ENCODE measurements at places on chromosomes 5 and 9.

GRCh38 chr5:122121479-122122465, 7.6 kb upstream of the ZNF474 start:
- no peak for DNase-seq

DNA sequence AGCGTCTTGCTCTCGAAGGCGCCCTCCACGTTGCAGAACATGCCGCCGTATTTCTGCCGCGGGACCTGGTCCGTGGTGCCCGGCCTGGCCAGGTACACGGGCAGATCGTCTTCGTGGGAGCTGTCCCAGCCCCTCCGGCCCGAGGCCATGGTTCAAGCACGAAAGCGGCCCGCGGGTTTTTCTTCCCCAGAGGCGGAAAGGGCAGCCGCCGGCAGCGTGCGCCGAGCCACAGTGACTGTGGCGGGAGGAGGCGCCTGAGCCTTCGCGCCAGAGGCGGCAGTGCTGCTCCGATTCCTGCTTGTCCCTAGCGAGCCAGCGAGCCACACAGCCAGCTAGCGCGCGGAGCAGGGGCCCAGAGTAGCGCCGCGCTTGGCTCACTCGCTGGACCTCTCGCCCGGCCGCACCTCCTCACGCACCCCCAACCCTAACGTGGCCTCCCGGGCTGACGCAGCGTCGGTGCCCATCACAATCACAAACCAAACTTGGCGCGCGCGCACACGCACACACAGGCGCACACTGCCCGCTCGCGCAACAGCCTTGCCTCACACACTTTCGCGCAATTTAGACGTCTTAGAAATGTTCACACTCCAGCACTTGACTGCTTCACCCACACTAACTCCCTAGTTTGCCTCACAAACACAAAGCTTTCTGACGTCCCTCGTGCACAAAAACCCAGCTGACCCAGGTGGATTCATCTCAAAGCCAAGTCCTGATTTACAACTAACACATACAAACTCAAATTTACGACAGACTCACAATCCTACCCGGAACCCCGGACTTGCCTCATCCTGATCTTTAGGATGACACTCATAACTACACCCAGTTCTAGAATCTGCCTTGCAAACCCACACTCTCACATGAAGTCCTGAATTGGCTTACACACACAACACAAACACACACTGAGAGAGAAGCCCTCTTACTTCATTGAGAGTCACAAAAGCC, at the start of gene DPYSL3:
Gene DPYSL3, minus strand, starts transcription at position 359 of the 942 bp plus-strand sequence. Its CDS starts 210 bp downstream, at position 149.
- DNase-seq = no peak

DNA sequence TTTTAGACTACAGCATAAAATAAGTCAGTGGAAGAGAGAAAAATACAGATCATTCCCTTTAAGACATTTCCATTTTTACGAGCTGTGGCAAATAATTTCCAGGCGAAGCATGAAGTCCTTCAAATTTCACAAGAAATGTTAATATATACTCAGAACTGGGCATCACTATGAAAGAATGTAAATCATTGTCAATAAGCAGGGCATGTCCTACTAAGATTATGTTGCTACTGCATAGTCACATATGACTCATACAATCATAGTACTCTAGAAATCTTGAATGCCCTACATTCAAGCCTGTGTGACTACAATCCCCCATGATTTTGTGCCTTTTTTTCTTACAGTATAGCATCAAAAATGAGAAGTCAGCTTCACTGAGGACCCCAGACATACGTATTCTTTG, 485.2 kb upstream of the FTMT start:
- no peak for DNase-seq

GRCh38 chr9:32171339-32171738, 213.1 kb upstream of the ACO1 start:
- no peak for DNase-seq

- DNase-seq = no peak
Observed at GRCh38 chr5:144812763-144813162, 642.1 kb downstream of the KCTD16 start.

DNA sequence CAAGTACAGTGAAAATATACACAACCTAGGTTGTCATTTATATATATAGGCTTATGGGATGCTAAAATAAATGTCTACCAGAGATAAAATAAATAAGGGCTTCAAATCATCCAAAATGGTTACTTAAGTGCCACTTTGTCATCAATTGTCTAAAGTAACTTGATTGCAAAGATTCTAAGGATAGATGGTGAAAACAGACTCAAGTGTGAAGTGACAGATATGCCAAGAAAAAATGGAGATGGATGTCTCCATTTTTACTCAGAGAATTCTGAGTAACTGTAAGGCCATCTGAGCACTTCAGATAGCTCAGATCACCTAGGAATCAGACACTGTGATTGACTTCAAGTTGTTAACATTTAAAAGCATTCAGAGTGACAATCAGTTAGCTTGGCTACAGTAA, 824.3 kb downstream of the PRELID2 start:
- no peak for DNase-seq

DNA sequence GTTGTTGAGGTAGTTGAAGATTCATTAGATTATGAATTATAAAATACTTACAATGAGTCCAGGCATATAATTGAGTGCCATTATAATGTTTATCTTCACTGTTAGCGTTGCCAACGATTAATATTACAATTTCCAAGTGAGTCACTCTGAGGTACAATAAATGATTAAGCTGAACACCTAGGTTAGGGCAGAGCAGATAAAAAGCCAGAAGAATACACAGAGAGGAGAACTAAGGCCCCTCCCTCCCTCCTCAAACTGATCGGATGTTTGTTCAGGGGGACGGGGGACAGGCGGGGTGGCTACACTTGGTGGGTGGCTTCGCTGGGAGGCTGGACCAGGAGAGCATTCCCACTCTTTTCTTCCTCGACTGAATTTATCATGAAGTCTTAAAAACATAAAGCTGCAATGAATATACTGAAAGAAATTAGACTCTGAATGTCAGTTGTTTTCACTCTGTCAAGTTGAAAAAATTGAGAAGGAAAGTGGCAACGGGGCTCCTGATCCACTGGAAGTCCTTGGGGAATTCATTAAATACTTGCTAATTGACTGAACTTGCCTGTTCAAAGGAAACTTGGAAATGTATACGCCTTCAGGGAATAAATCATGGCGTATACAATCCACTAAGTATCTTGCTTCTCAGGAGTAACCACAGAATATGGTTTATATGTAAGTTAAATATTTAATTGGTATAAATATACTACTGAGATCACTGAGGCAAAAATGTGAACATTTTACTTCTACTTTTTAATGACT, 198.1 kb downstream of the TSSK1B start:
- DNase-seq = no peak

GRCh38 chr5:56670916-56671315, 144.4 kb upstream of the MAP3K1 start:
- no peak for DNase-seq

DNA sequence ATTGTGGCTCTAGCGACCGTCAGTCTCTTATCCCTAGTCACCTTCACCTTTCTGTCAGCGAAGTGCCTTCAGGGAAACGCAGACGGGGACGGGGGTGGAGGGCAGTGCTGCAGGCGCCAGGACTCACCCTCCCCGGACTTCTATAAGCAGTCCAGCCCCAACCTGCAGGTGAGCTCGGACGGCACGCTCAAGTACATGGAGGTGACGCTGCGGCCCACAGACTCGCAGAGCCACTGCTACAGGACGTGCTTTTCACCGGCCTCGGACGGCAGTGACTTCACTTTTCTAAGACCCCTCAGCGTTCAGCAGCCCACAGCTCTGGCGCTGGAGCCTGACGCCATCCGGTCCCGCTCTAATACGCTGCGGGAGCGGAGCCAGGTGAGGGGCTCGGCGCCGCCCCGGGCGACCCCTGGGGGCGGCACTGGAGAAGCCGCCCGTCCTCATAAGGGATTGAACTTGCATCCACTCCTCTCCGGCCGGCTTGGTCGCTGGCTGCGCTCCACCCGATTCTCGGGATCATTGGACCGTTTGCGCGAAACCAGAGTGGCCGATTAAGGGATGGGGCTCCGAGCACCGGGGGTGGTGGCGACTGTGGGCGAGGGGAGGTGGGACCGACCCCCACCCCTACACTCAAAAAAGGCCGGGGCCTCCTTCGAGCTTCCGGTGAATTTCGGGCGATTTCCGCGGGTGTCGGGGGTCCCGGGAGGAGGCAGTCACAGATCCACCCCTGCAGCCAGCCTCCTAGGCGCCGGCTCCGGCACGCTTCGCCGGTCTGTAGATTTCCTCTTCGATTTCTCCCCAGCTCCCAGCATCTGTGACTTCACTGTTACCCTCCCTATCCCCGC, 2.7 kb downstream of the PCDHGC5 start:
- DNase-seq = no peak

- no peak for DNase-seq
Observed at GRCh38 chr9:35508069-35508468, 18.2 kb downstream of the RUSC2 start.

DNA sequence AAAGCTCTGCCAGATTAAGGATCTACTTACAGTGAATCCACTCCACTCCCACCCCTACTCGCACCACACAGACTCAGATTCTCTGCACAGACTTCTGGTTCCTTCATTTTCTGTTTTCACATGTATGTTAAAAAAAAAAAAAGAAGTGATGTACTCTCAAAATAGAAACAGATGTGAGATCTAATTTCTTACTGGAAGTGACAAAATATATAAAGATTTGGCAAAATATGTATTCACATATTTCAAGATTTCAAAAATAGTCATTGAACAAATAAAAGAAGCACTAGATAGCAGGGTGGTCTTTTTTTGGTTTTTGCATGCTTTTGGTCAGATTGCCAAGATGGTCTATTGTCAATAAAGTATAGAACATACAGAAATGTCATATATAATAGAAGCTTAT, 379.2 kb downstream of the TMEM167A start:
- no peak for DNase-seq

GRCh38 chr5:56464935-56465768, 232.0 kb upstream of the ANKRD55 start:
- no peak for DNase-seq

- DNase-seq = no peak
Observed at GRCh38 chr9:36320466-36320865, 62.2 kb upstream of the GNE start.

GRCh38 chr5:88108490-88109279, 160.0 kb downstream of the TMEM161B start:
- no peak for DNase-seq

DNA sequence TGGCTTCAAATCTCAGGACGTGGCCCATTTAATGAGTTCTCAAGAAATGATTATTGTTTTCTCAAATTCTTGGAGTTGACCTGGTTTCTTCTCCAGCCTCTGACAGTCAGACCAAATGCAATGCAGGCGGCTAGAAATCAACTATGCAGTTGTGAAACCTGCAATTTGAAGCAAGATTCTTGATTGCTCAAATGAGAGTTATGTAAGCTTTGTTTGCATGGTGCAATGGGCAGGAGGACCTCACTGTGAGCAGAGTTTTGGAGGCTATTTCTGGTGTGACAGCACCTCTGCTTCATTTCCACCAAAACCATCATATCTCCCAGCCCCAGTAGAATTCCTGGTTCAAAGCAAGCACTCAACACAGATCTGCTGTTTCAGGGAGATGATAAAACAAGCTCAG, 500.0 kb upstream of the KLF4 start:
- no peak for DNase-seq

GRCh38 chr5:17354265-17354664, 136.8 kb downstream of the BASP1 start:
- no peak for DNase-seq

- DNase-seq = no peak
Observed at GRCh38 chr5:155008669-155009068, 4.9 kb upstream of the KIF4B start.

DNA sequence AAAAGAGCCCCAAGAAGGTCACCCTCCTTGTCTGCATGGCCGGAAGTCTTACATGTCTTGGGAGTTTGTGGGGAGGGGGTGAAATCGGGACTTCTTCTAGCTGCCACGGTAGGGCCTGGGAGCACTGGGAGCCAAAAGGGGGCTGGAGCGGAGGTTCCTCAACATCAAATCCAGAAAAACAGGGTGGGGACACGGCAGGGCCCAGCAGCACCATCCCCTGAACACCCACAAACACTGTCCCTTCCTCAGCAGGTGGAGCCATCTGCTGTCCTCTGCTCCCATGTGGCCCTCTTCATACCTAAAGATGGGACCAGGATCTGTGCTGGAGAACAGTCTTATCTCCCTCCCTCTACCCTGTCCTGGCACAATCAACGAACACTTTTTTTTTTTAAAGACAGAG, 2.7 kb downstream of the TERT start:
- no peak for DNase-seq

DNA sequence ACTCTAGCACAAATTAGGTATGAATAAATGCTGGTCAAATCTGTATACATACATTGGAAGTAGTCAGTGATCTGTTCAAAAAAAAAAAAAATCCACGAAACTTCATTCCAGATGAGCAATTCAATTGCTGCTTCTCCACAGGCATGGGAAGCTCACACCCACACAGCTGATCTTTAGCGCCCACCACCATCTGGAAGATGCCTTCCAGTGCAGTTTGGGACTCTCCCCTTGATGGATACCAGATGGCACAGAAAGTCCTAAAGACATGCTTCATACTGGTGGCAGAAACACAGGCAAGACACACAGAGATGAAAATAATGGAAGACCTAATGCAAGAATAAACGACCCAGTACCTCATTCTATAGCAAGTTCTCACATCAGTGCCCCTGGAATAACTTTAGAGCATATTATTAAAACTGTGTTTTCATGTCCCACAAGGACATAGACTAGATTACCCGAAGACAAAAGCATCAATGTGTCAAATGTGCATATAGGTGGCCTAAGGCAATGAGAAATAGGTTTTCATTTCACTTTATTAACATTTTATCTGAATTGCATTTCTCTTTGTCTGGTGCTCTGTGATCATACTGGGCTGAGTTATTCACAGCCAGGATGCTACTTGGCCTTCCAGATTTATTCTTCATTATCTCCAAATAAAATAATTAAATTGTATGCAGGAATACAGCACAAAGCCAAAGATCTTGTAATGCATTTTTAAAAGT, 135.4 kb upstream of the TAS2R1 start:
- DNase-seq = no peak

DNA sequence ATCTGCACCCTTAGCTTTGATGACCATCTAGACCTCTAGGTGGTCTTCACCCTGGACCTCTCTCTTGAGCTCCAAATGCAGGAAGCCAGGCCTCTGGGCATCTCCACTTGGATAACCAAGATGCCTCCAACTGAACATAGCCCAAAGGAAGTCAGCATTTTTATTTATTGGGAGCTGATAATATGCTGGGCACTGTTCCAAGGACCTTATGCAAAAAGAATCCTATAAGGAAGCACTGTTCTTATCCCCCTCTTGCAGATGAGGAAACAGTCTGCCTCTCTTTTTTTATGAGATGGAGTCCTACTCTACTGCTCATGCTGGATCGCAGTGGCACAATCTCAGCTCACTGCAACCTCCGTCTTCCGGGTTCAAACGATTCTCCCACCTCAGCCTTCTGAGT, 219.9 kb downstream of the CDK5RAP2 start:
- DNase-seq = no peak

DNA sequence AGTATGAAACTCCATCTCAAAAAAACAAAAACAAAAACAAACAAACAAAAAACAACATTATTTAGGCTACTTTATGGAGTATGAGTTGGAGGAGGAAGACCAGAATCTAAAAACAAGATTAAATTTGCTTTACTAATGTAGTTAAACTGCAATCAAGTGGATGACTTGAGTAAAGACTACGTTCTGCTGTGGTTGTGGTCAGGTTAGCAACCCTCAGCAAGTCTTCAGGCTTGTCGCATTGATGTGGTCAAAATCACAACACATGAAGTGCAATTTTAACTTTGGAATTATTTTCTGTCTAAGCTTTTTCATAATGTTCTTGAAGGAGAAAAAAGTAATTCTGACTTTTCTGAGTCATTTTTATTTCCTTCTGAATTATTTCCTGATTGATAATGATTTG, 43.1 kb downstream of the PDE6A start:
- no peak for DNase-seq
